Thymus (tissue), 14 donors: ENCODE measurements at places on chromosomes 2 and 18. TPM values are rescaled to one million over a fixed set of nuclear protein-coding genes. Genes with fewer than 3 reads are reported as not detected.

POTEC gene
- polyA plus RNA-seq: 0.02 TPM

MPP4 gene
- 0.16 TPM for polyA plus RNA-seq

FHOD3 gene
- 4.1 TPM for polyA plus RNA-seq

RIF1 gene
- 7.4 TPM for polyA plus RNA-seq

PDE1A gene
- 13.0 TPM for polyA plus RNA-seq

AOX1 gene
- 10.7 TPM for polyA plus RNA-seq

CDKL4 gene
- polyA plus RNA-seq: 0.43 TPM

DNAJC5G gene
- 0.02 TPM for polyA plus RNA-seq

TDRD15 gene
- 0.07 TPM for polyA plus RNA-seq
